ENCODE measurements at places on chromosomes 7 and 10.
A peak's percentile ranks its signal among the peaks of the same experiment; 100 is the strongest.

DNA sequence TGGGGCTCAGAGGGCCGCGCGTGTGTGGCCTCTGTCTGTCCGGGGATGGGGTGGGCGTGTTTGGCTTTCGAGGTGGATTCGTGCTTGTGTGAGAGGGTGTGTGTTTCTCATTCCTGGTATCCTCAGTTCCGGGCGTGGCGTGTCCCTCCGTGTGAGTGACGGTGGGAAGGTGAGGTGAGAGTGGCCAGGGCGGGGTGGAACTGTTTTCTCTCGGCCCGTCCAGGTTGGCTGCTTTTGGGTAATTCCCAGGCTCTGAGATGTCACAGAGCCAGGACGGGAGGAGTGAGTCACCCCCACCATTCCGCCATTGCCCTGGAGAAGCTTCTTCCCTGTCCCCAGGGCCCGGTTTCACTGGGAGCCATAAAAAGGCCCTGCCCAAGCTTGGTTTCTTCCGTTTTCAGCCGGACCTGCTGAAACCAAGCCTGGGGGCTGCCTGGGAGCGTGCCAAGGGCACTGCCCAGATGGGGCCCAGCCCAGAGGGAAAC lies 21.3 kb upstream of the CLDN4 start:
- no peak for DNase-seq

GRCh38 chr10:8056871-8057331 lies 2.4 kb downstream of the GATA3 start:
- DNase-seq, result no peak

- no peak for DNase-seq
Observed at GRCh38 chr7:113775401-113775800, 143.4 kb downstream of the PPP1R3A start.

- DNase-seq, result peak; percentile 34
Observed at GRCh38 chr10:131943021-131943814, 38.5 kb downstream of the BNIP3 start.

DNA sequence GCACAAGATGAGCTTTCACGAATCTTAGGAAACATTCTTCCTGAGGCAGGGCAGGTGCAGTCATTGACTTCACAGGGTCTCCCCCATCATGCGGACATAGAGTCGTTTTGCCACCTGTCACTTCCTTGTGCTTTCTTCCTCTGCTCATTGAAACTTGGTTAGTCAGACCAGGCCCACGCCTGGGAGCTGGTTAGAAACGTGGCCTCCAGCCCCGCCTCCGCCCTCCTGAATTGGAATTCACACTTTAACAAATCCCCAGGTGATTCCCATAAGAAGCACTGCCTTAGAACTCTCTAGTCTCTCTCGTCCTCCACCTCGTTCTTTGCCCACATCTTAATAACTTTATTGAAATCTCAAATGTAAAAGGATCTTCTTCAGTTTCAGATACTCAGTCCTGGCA lies 265.5 kb upstream of the FZD8 start:
- no peak for DNase-seq

DNA sequence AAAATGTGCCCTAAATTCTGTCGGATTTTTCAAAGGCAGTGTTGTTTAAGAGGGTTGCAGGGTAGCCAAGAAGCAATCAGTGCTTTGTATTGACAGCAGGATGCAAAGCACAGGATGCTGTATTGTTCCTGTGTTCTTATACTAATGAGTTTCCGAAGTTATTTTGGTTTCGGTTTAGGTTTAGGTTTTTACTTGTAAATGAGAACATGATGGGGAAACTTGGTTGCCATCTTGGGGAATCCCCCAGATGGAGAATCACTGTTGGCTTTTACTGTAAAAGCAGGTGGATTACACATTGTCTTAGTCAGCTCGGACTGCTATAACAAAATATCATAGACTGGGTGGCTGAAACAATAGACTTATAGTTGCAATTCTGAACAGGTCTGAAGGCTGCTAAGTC lies 72.1 kb downstream of the INHBA start:
- DNase-seq, result no peak

GRCh38 chr7:33905389-33906032 lies at the start of gene BMPER:
Gene BMPER (plus strand): TSS chr7:33905539. CDS start chr7:33905614, 75 bp downstream.
- no peak for DNase-seq

DNA sequence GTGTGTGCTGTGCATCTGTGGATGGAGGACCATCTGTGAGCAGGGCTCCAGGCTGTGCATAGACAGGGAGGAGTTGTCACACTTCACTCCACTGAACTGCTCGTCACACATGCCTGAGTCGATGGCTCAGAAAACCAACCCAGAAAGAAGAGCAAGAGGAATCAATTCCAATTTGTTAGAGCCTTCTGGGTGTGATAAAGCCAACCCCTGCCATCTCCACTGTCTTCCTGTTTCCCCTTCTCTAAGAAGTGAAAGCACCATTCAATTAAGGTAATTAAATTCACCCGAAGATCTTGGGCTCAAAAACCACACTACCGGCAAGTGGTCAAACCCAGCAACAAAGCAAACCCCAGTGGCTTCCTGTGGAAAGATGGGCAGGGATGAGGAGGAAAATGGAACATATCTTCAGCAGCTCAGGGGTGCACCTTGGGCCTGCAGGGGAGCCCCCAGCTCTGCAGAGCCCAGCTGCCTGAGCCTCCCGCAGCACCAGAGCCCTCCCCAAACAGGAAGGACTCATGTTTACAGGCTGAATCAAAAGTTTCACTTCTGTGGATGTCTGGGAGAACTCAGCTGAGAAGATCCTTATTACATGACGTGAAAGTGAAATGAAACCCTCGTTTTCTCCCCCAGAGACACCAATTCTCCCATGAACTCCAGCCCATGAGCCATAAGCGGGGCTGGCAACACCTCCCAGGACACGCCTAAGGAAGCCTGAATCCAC lies 10.9 kb downstream of the C10orf71 start:
- peak; percentile 76 for DNase-seq

GRCh38 chr7:66597461-66597860 lies 31.2 kb upstream of the KCTD7 start:
- DNase-seq, result no peak

DNA sequence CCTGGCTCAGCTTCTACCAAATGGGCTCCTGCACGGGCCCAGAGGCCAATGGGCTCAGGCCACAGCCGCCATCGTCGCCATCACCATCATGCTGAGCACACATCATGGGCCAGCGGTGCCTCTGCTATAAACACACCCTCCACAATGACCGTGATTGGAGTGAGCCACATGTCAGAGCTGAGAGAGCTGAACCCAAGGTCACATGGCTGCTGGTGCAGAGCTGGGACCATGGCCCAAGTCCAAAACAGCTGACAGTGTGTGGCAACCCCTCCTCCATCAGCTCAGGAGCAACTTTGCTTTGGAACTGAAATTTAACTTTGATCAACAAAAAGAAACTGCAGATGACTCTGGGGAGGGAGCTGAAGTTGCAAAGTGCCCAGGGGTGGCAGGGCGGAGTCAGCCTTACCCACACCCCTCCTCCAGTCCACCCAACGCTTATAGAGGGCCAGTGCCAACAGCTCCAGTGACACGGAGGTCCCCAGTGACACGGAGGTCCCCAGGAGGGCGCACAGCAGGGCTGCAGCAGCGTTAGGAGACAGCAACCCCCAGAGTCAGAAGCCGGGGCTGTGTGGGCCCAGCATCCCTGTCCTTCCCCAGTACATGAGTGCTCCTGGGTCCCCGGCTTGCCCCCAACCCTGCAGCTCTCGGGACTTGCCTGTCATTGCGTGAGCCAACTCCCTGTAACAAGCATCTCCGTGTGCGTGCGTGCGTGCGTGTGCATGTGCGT lies 249.6 kb downstream of the ELFN1 start:
- peak; percentile 94 for DNase-seq

GRCh38 chr10:126650161-126650560 lies 20.3 kb downstream of the C10orf90 start:
- no peak for DNase-seq

GRCh38 chr10:31757386-31757791 lies 171.2 kb downstream of the ARHGAP12 start:
- DNase-seq, result no peak

GRCh38 chr7:74230446-74231231 lies 20.8 kb downstream of the LAT2 start:
- DNase-seq, result peak; percentile 75

- DNase-seq, result no peak
Observed at GRCh38 chr10:124602646-124603365, 141.2 kb downstream of the LHPP start.

DNA sequence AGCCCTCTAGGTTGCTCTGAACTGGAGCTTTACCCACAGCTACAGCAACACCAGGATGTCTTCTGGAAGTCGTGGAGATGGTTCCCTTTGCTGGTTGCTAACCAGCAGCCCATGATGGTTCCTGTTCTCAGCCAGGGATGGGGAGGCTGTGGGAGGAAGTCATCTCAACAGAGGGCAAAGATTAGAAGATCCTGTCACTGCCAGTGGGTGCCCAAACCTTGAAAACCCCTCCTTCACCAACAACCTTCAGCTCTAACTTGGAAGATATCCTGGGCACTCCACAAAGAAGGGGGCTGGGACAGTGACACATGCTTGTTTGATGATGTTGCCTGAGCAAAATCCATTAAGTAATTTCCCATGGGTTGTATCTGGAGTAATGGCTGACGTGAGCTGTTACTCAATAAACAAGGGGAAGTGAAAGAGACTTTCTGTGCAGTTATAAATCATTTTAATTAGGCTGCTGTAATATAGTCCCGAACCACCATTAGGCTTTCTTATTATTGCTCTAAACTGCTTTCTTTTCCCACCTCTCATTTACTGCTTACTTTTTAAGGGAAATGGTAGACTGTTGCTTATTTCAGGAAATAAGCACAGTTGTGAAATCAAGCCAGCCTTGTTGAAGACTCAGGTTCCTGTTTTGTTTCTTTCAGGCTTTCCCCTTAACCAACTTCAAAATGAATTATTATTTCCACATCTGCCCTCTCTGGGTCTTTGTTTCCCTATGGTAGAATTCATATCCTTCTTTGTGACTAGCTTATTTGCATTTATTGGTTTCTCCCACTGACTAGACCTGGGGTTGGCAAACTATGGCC lies 124.8 kb downstream of the PPP1R17 start:
- peak; percentile 95 for DNase-seq

DNA sequence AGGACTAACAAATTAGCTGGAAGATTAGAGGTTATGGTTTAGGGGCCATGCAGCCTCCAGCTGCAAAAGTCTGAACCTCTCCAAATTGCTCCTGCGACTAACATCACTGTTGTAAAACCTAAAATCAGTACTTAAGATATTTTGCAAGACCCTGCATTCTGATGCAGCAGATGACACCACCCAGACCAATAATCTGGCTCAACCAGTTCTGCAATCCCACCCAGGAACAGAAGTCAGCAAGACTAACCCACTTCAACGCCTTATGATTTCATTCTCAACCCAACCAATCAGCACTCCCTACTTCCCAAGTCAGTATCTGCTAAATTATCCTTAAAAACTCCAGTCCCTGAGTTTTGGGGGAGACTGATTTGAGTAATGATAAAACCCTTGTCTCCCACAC lies 250.8 kb upstream of the MBL2 start:
- no peak for DNase-seq

DNA sequence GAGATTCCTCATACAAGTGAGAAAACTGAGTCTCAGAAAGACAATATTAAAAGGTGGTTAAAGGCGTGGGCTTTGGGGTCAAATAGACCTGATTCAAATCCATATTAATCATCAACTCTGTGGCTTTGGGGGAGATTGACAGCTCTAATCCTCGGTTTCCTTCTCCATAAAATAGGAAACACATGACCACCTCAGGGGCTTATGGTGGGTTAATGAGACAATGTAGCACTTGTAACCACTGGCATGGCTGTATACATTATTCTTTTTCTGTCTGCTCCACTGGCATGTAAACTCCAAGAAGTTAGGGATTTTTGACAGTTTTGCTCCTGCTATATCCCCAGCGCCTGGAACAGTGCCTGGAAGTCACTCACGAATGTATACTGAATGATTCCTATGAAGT lies 120.8 kb upstream of the GAD2 start:
- DNase-seq, result no peak

DNA sequence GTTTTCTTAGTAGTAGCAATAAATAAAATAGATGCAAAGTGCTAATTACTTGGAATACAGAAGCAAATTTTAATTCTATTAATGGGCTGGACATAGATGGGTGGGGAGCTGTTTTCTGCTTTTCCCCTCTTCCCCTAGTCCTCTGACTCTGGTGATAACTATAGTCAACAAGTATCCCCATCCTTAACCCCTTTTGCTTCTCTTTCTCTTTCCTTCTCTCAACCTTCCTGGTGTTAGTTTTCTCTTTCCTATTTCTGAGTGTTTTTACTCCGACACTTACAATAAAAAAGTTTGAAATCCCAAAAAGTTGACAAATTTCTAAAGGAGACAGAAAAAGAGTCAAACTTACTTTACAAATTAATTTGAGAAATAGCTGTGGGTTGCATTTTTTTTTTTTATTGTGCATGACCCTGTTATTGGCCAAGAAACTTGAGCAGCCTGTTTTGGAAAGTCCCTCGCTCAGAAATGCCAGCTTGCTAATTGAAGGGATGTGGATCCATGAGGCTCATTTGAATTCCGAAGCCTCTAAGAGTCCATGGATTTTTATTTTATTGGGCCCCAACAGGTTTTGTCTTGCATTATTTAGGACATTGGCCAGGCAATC lies 2.4 kb downstream of the FAS start:
- no peak for DNase-seq

DNA sequence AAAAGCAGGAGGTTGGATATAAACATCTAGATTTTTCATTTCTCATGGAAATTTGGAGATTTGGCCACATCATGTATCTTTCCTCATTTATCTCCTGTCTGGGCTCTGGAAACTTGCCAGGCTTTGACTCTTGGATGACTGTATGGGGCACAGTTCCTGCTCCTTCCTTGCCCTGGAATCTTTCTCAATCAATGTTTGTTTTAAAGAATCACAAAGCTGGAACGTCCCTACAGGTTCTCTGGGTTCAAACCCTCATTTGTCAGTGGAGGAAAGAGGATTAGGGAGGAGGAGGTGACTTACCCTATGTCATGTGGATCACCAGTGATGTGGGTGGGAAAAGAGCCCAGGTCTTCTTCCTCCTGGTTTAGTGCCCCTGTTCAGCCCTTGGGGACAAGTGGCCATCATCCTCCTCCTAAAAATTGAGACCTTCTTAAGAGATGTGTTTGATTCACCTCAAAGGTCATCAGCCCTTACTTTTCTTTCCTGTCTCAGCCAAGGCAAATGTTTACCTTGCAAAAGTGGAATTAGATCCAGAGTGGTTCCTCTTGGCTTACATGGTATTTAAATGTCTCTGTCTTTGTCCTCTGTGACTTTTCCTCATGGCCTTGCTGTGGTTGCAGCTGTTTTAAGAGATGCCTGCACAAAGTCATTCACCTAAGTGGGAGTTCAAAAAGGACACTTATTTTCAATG lies 38.8 kb upstream of the PDZD8 start:
- DNase-seq, result peak; percentile 13

DNA sequence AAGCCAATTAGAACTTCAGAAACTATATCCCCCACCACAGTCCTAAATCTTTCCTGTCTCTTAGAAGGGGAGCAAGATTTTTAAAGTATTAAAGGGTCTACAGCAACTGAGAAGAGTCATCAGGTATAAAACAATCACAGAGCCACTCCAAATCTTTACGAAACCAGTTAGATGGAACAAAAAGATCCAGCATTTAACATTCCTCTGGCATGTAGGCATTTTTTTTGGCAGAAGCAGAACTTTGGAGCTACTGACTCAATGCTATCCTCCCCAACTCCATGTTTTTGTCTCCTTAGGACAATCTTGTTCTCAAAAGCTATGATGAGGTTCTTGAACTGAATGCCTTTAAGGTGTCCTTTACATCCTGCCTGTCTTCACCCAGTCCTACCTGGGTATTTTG lies 333.3 kb downstream of the PRPF18 start:
- no peak for DNase-seq

Measured in suppressor macrophage (primary cell).